Activated CD4-positive, alpha-beta T cell treated with anti-CD3 and anti-CD28 coated beads, Interleukin-2, amount 50 U/mL, for 1 hour (primary cell): ENCODE measurements at places on chromosomes 16 and 17.

- DNase-seq = no peak
Observed at GRCh38 chr17:21373036-21373435, 3.1 kb upstream of the KCNJ12 start.

DNA sequence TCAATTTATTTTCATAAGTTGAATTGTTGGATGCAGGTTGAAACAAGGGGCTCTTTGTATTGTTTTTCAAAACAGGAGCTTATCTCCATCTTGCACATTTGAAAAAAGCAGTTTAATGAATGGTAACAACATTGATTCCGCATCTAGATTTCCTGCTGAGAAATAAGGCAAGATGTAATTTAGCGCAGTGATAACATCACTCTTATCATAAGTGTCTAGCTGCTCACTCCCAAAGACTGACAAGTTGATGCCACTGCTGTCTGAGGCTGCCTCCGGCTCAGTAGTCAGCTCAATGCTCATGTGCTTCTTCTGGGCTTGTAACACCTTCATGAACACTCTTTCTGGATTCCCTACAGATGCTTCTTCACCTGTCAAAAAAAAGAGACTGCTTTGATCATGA, 92.4 kb downstream of the KPNA2 start:
- no peak for DNase-seq

GRCh38 chr17:66654106-66654740, 180.7 kb upstream of the CACNG5 start:
- no peak for DNase-seq

- DNase-seq = no peak
Observed at GRCh38 chr17:45813048-45813725, 29.1 kb downstream of the CRHR1 start.

GRCh38 chr17:16272111-16272840, 55.3 kb downstream of the PIGL start:
- DNase-seq = no peak

DNA sequence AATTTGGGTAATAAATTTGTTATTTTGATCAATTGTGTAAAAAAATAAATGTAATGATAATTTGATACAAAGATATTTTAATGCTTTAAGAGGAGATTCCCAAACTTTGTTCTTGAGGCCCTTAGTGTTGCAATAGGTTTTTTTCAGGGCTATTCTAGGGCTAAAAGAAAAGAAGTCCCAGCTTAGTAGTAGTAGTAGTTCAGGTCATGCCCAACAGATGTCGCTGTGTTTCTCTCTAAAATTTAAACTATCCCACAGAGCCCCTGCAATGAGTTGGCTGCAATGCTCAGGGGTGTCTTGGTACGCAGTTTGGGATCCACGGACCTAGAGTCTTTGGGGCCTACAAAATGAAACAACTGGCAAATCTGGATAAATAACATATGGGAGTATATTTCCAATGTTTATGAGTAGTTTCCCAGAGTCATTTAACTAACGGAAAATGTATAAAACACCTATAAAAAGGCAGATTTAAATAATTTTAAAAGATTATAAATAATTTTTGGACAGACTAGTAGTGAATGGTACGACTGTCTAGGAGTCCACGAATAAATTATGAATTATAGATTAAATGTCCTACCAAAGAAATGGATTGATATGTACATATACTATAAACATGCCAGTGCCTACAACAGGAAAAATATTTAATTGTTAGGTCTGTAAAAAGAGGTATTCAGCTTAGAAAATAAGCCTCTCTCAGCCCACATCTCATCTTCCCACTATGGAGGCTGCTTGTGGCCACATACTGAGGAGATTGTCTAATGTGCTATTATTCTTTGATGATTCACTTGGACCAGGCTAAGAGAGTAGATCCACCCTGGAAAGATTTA, 228.5 kb upstream of the PMFBP1 start:
- peak; percentile 5 for DNase-seq

GRCh38 chr17:5184288-5184687, 7.4 kb downstream of the ZNF594 start:
- DNase-seq = no peak

DNA sequence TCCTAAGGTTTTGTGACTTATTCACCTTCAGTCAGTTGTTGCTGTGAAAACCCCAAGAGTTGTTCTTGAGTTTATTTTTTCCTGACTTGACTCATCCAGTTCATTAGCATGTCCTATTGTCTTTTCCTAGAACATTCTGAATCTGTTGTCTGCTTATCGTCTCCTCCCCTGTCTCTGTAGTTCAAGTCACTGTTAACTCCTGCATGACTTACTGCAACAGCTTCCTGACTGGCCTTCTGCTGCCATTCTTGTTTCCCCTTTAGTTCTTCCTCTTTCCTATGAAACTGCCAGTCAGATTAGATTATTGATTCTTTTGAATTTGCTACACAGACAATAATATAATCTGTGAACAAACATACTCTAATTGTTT, 161.5 kb downstream of the FTO start:
- DNase-seq = no peak

- no peak for DNase-seq
Observed at GRCh38 chr17:61230972-61231820, 168.4 kb upstream of the TBX2 start.

DNA sequence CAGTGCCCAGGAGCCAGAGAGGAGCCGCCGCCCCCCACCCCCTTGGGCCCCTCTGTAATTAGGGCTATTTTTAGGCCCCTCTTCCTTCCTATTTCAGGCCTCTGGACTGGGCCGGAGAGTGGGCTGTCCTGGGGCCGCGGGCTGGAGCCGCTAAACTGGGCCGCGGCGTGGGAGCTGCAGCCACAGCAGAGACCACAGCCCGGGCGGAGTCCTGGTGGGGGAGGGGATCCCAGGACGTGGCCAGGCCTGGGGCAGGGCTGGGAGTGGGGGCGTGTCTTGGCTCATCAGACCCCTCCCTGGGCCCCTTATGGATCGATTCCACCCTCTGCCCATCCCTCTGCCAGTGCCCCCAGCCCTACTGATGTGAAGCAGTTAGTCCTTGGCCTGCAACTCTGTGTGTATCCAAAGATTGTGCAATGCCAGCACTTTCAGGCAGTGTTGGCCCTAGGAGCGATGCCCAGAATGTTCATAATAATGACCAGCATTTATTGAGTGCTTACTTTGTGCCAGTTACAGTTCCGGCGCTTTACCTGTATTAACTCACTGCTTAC, 15.0 kb upstream of the TAC4 start:
- no peak for DNase-seq

- no peak for DNase-seq
Observed at GRCh38 chr17:50833510-50834428, 1.6 kb upstream of the WFIKKN2 start.

DNA sequence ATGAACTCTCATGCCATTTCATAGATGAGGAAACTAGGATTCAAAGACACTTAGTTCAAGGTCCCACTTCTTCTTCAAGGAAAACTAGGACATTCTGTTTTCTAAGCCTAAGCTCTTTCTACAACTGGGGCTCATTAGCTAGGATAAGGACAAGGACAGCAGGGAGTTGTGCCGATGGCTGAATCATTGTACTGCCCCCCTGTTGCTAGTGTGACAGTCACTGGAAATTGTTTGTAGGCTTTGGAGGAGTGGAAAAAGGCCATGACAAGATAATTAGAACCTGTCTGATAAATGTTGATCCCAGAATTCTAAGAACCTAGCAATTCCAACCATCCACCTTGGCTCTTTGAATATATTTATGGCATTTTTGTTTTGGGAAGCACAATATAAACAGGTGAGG, 445.7 kb downstream of the CDH8 start:
- DNase-seq = no peak

DNA sequence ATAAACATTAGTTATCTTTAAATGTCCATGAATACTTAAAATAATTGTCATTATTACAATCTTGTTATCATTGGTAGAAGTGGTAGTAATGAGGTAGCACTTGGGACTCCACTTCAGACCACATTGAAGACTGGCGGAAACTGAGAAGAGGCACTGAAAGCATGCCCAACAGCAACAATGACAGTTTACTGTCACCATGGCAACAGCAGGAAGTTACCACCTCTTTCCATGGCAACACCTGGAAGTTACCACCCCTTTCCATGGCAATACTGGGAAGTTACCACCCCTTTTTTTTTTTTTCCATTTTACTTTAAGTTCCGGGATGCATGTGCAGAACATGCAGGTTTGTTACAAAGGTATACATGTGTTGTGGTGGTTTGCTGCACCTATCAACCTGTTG, 494.9 kb upstream of the RBFOX1 start:
- DNase-seq = no peak

DNA sequence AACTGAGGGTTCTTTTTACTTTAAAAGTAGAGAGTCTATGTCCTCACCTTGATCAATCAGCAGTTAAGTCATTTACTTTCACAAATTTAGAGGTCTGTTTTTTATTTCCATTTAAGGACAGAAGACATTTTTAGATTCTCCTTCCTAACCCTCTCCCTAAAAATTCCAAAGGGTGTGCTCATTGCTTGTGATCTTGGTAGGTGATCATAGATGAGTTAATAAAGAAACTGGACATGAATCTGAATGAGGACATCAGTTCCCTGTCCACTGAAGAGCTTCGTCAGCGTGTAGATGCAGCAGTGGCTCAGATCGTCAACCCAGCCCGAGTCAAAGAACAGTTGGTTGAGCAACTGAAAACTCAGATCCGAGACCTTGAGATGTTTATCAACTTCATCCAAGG, 8.8 kb downstream of the RUNDC1 start:
- no peak for DNase-seq

DNA sequence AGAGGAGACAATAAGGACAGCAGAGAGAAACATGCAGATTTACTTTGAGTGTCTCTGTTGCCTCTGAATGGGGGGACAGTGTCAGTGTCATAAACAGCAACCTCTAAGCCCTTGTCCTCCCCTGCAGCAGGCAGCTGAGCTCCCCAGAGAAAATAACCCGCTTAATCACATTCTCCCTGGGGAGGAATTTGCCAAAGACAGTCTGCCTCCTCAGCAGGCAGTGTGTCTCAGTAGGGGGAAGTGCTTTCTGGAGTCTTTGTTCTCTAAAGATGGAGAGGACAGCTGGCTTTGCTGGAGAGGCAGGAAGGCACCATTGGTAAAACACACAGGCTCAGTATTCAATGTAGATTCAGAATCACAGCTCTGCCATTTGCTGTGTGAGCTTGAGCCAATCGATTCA, 16.1 kb downstream of the TEKT5 start:
- no peak for DNase-seq

GRCh38 chr16:85903559-85903958, 4.6 kb downstream of the IRF8 start:
- no peak for DNase-seq

DNA sequence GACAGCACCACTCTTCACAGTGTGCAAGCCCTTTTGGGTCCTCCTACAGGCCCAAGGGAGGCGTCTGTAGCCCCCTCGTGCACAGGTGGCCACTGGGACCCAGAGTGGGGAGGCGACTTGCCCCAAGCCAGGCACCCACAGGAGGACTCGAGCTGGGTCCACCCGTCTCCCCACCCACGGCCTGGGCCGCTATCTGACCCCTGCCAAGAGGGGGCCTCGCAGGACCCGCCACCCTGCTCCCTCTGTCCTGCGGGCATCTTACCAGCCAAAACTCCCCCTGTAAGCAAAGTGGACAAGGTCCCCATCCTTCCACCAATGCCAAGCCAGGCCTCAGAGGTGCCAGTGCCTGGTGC, 31.1 kb downstream of the CNGB1 start:
- DNase-seq = no peak

DNA sequence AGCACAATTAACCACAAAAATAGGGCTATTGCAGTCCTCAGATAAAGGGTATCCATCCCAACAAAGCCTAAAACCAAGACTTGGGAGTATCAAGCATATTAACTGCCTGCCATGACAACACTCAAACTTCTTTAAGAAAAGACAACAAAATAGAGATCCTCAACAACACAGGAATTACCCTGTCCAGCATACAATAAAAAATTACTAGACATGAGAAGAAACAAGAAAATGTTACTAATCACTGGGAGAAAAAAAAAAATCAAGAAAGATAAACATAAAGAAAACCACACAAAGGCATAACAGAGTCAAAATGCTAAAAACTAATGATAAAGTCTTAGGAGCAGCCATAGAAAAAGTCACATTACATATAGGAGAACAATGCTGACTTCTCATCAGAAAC, 73.9 kb downstream of the SLC39A11 start:
- no peak for DNase-seq

DNA sequence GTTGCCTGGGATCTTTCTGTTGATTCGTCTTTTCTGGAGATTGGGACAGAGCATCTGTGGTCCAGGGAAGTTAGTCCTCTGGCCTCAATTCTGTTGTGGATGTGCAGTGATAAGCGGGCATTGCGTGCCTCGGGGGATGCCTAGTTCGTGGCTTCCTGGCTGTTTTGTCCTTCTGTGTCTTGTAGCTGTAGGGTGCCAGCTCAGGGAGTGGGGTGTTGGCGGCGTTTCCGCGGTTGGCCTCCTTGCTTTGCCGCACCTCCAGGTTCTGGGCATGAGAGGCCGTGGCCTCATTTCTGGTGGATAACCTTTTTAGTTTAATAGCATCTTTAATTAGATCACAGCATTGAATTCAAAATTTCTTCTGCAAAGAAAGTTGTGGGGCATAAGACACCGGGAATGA, 1.4 kb upstream of the JPT2 start:
- no peak for DNase-seq

DNA sequence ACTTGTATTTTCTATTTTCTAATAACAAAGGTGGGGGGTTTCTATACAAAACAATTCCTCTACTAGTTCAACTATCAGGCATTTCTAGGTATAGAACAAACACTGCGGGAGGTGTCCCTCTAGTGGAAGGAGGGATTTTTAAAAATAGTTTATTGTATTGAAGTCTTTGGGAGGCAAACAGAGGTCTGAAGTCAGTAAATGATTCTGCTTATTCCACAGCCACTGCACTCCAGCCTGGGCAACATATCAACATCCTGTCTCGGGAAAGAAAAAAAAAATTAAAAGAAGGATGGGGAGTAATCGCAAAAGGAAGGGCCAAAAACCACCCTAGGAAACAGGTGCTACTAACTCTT, 648 bp upstream of the ERCC4 start:
- peak; percentile 3 for DNase-seq

DNA sequence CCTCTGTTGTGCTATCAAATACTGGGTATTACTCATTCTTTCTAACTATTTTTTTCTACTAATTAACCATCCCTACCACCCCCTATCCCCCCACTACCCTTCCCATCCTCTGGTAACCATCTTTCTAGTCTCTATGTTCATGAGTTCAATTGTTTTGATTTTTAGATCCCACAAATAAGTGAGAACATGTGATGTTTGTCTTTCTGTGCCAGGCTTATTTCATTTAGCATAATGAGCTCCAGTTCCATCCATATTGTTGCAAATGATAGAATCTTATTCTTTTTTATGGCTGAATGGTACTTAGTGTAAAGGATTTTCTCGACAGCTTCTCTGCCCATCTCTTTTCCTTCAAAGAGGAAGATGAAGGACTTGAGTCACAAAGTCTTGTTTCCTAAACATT, 138.0 kb upstream of the CPHXL start:
- no peak for DNase-seq

GRCh38 chr17:19364699-19365498, 2.4 kb upstream of the B9D1 start:
- DNase-seq = no peak

GRCh38 chr16:85029408-85029784, 1.8 kb downstream of the KIAA0513 start:
- peak; percentile 52 for DNase-seq

GRCh38 chr16:10511829-10512228, 68.6 kb downstream of the EMP2 start:
- no peak for DNase-seq

GRCh38 chr17:20825539-20825938, 217.3 kb downstream of the USP22 start:
- DNase-seq = no peak
